ENCODE measurements at places on chromosomes 12 and 14.

GRCh38 chr12:107488666-107489065 lies 196.9 kb upstream of the PWP1 start:
- DNase-seq, result no peak

- DNase-seq, result no peak
Measured at GRCh38 chr12:45615268-45615667, 114.2 kb upstream of the ARID2 start.

- DNase-seq, result no peak
Measured at GRCh38 chr12:118821386-118821925, 159.9 kb upstream of the SRRM4 start.

- no peak for DNase-seq
Measured at GRCh38 chr14:29749327-29749726, 178.3 kb downstream of the PRKD1 start.

DNA sequence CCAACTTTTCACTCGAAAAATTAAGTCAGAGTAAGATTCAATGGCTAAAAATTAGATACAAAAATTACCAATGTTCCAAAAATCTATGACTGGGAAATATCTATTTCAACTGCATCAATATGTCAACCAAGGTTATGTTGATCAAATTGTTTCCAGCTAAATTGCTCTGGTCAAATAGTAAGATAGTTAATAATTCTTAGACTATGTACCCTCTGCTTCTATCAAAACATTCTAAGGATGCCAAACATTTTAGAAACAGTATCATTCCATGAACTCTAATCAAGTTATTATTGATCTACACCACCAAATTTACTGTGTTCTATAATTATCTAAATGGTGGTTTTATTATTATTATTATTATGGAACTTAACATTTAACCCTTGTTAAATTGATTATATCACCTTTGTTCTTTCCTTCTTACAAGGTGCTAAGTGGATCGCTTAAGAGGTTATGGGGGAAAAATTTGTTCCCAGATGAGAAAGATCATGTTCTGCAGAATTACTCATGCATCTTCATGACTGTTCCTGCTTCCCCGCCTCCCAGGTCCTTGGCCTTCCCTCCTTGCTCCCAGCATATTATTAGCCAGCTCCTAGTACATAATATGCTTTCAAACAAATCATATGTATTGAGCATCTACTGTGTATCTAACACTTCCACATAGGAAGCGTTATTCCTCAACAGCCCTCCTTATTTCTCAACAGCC lies 240.5 kb upstream of the KRR1 start:
- DNase-seq, result no peak

GRCh38 chr14:100586403-100587085 lies 673 bp downstream of the BEGAIN start:
- no peak for DNase-seq

GRCh38 chr14:104214431-104215218 lies 76.2 kb downstream of the KIF26A start:
- no peak for DNase-seq

DNA sequence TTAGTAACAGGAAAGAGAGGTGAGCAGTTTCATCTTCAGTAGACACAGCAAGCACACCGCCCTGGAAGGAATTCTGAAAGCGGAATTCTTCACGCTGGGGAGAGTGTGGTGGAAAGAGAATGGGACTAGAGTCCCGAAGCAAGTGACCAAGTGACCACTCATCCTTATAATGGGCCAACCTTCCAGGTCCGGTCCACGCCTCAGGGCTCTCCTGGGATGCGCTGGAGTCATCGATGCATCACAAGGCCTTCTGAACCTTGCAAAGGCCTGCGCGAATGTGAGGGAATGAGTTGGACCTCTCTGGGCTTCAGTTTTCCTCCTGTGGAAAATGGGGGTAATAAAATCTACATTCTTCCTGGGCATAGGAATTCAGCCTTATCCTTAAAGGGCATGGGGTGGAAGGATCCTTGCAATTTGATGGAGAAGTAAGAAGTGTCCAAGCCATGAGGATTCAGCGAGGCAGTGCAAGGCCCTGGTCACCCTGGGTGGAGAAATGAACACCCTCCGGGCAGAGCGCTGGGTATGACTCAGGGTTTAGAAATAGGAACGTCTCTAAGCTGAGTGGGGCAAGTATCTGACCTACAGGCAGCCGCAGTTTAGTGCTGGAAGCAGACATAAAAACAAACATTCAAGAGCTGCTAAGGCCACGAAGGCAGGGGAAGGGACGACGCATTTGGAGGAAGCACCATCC lies 97.7 kb downstream of the SETD3 start:
- DNase-seq, result no peak

GRCh38 chr12:62581288-62582064 lies 114.8 kb downstream of the MON2 start:
- DNase-seq, result peak; percentile 49

- DNase-seq, result peak; percentile 31
Measured at GRCh38 chr12:132143336-132144071, 615 bp downstream of the DDX51 start.

- DNase-seq, result no peak
Measured at GRCh38 chr12:88993651-88994050, 358.6 kb downstream of the DUSP6 start.

DNA sequence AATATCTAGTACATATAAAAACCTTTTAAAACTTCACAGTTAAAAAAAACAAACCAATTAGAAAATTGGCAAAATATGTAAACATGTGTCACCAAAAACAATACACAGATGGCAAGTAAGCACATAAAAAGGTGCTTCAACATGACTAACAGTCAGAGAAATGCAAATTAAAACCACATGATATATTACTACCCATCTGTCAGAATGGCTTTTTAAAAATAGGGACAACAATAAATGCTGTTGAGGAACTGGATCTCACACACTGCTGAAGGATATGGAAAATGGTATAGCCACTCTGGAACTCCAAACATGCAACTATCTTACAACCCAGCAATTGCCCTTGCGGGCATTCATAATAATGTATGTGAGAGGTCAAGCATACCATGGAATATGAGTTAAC lies 1153.6 kb downstream of the FLRT2 start:
- no peak for DNase-seq

DNA sequence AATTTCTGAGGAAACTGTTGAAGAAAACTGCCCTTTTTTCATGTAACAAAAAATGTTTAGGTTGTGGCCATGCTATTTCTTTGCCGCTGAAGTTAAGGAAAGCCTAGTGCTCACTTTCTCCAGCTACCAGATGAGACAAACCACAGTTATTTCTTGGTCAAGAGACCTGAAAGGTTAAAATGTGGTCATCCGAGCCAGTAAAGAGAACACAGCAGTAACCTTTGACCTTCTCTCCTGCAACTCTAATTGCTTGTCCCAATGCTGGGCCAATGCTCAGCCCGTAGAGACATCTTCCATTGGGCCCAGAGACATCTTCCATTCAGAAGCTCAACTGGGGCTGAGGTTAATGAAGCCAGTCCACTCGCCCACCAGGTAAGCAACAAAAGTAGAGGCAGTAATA lies 109.8 kb upstream of the CPSF6 start:
- no peak for DNase-seq

- no peak for DNase-seq
Measured at GRCh38 chr12:123388951-123389559, 5.1 kb downstream of the KMT5A start.

DNA sequence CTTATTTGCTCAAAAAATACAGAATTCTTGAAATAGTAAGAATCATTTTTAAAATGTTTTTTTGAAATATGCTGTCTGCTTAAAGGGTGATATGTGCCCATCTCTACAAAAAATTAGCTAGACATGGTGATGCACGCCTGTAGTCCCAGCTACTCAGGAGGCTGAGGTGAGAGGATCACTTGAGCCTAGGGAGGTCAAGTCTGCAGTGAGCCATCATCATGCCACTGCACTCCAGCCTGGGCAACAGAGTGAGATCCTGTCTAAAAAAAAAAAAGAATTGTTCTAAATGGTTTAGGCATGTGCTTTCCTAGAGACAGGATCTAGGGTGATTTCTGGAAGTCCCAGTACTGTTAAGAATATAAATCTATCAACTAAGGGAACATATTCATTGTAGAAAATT lies 75.6 kb upstream of the HECTD1 start:
- DNase-seq, result no peak

DNA sequence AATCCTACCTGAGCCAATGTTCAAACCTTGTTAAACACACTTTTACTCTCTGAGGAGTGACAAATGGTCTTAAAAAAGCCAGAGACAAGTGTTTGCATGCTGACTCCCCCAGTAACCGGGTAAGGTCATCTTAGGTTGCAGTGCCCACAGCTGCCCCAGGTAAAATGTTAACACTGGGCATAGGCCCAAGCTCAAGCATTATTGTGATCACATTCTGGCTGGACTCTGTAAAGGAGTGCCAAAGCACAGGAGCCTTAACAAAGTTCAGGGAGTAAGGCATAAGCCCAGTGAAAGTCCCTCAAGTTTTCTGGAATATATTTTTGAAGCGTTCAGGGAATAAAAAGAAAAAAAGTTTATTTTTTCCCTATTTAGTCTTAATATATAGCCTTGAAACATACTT lies 8.6 kb downstream of the EDDM3A start:
- no peak for DNase-seq

DNA sequence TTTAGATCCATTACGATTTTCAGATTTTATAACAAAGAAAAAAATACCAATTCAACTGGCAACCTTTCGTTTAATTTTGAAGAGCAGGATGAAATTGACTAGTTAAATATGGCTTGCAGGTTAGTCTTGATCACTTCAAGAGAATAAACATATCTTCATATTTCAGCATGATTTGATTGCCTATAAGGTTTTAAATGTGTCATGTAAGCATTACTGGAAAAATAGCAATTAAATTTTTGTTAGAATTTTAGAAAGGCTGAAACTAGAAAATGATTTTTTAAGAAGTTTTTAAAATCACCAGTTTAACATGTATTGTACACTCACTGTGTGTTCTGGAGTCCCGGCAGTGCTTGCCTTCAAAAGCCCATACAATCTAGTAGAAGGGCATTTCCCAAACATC lies 310.2 kb upstream of the DIO2 start:
- DNase-seq, result no peak

DNA sequence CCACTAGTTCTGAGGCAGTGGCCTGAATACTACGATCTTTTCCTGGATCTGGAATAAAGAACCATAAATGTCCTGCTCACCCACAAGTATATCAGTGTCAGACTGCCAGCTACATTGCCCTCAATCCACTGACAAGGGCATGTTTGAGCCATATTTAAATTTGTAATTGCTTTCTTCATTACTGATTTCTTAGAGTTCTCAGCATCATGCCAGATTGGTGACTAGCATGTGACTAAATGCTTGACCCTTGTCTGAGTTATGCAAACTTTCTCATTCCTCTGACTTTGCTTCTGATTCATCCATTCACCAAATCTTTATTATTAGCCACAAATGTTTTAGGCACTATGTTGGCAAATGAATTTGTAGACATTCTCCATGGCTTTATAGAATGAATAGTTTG lies 143.6 kb upstream of the SLC16A7 start:
- DNase-seq, result no peak

DNA sequence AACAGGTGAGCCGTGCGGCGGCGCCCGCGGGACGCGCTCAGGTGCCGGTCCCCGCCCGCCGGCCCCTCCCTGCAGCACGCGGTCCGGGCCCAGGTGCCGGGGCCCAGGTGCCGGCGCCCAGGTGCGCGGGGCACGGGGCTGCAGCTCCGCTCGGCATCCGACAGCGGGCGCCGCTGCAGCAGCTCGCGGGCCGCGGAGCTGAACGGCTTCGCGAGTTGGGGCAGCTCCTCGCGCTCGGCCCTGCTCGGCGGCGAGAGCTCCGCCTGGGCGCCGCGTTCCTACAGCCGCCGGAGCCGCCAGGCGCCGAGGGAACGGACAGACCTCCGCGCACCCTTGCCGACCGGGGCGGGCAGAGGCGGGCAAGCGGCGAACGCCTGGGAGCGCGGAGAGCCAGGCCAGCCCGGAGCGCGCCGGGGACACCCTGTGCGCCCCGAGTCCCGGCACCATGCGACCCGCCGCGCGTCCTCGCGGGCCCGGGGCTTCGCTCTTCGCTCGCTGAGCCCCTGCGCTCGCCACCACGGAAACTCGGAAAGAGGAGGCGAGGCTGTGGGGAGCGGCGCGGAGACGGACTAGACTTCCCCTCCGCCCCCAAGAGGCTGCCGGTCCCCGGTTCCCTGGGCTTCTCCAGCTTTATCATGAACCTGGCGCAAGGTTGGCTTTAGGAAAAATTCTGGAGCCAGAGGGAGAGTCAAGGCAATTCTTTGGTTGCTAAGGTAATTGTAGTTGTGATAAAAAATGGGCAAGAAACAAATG lies at the start of gene RGS6:
Gene RGS6 (plus strand): TSS at position 201 of the 753 bp plus-strand sequence.
- no peak for DNase-seq

GRCh38 chr12:127810041-127810440 lies 456.9 kb upstream of the TMEM132C start:
- DNase-seq, result no peak

- DNase-seq, result no peak
Measured at GRCh38 chr12:129467289-129467688, 436.5 kb downstream of the TMEM132D start.

DNA sequence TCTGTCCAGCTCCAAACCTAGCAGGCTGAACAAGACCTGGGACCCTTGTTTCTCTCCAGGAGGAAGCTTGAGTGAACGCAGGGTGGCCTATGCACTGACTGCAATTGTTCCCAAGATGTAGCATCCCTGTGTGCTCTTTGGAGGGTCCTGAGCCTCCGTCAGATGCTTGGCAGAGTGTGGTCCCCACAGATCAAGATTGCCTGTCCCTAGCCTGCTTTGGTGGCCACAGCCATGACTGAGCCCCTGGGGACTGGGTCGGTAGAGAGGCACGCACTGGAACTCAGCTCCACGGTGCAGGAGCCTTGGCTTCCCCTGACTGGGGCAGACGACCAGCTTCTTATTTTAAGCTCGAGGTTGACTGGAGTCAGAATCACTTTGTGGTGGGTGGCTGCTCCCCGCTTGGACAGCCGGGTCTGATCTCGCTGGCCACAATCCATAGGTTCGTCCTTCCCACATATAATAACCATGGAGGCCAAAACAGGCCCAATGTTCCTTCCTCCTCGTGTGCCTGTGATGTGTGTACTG lies 97.8 kb downstream of the LGMN start:
- DNase-seq, result no peak

DNA sequence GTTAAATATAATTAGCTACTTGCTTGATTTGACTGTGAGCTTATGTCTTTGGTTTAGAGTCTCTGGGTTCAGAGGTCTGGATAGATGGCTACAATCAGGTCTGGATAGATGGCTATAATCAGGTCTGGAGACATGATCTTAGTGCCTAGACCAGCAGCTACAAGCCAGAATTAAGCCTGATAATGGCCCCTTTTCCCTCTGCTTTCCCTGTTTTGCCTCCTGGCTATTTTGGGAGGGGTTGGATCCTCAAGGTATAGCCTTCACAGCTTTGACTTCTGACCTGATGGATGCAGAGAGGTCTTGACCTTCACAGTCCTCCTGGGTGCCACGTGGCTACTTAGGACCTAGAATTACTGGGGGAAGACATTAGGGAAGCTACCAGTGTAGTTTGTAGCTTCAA lies 877.7 kb downstream of the GALC start:
- no peak for DNase-seq

- DNase-seq, result no peak
Measured at GRCh38 chr12:114799574-114800487, 115.9 kb upstream of the TBX3 start.

DNA sequence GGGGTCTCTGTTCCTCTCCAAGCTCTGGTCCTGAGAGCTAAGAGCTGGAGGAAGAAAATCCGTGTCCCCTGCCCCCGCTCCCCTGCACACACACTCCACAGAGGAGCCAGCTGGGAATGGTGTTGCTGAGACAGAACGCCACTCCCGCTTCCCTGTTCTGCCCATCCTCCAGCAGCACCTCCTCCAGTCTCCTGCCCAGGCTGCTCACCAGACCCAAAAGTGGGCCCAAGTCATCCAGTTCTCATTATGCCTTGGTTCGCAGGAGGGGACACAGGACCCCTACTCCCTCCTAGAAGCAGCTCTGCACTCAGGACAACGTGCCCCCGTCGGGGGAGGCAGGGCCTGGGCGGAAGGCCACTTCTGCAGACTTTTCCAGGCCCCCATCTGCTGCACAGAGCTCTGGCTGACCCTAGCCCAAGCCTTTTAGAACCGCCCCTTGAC lies 830 bp upstream of the TRMT61A start:
- DNase-seq, result no peak

Measured in CD4-positive, alpha-beta T cell treated with Interleukin-21 for 1 hour (primary cell).